ENCODE measurements at places on chromosomes 7 and 10.

DNA sequence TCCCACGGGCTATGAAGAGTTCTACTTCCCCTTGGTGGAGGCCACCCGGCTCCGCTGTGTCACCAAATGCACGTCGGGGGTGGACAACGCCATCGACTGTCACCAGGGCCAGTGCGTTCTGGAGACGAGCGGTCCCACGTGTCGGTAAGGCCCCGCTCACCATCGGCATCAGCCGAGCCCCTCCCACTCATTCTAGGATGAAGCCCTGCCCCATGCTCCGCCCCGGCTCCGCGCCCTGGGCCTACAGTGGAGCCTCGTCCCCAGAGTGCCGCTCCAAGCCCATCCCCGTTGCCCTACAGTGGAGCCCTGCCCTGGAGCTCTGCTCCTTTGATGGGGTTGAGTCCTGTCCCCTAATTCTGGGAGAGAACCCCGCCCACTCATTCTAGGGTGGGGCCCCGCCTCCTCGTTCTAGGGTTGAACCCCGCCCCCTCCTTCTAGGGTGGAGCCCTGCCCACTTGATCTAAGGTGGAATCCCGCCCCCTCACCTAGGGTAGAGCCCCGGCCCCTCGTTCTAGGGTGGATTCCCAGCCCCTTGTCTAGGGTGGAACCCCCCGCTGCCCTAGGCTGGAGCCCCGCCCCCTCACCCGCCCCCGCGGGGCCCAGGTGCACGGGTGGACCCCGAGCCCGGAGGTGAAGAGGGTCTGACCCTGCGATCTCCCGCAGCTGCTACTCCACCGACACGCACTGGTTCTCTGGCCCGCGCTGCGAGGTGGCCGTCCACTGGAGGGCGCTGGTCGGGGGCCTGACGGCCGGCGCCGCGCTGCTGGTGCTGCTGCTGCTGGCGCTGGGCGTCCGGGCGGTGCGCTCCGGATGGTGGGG, 3.4 kb upstream of the MUC12 start:
- peak; percentile 86 for DNase-seq

DNA sequence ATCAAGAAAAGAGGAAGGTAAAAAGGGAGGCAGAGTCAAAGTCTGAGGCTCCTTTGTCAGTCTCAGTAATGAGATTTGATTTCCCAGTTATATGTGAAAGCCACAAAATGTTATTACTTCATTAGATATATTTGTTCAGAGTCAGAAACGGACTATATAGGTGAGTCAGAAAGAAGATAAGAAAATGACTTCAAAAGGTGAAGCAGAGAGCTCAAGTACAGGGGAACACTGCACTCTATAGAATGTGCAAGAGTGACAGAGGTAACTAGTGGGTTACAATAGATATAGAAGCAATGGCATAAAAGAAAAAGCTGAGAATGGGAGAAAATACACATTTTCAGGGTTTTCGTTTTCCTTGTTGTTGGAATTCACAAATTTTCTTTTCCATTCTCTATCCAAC, 43.3 kb downstream of the DGKB start:
- no peak for DNase-seq

- DNase-seq: no peak
Observed at GRCh38 chr10:116247691-116248090, 25.3 kb downstream of the GFRA1 start.

DNA sequence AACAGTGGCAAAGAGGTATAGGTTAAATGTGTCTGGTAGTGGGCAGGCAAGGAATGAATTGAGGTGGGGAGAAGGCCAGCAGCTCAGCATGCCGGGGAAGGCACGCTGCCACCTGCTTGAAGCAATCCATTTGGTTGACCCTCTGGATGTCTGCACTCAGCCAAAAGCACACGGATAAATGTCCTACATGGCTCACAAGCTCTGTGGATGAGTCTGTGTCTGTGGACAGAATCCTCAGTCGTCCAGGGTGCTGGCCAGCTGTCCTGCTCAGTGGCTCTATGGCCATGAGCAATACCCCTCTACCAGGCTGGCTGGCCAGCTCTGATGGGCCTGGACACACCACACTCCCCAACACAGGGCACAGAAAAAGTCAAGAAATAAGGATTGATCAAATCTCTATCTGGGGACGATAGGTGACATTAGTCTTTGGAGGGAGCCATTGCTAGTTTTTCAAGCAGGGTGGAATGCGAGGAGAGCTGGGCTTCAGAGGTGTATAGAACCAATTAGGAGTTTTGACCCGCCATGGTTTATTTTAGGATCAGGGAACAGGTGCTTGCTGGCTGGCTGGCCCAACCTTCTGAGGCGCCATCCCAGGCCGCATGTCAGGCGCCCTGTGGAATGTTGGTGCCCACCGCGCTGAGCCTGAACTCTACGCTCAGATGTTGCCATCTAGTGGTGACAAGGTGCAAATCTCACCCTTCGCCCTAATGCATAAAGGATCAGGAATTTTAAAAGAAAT, 493.4 kb downstream of the TNS3 start:
- no peak for DNase-seq

DNA sequence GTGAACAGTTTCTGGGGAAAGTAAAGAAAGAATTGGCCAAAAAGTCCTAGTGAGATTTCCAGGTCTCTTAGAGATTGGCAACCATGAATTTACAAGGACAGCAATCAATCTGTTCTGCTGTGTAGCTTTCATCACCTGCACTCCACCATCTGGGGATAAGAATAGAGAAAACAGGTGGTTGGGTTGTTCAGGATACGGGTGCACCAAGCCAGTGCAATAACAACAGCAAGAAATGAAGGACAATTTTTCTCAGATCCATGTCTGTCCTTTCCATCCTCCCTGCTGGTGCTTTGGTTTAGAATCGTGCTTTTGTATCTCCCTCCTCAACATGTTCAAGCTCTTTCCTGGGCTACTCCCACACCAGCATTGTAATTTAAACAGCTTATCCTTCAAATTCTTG, 787.7 kb downstream of the GRID1 start:
- no peak for DNase-seq

- no peak for DNase-seq
Observed at GRCh38 chr7:111224354-111225231, 133.7 kb downstream of the LRRN3 start.

Data from activated T-cell treated with anti-CD3 and anti-CD28 coated beads for 48 hours (primary cell).